ENCODE measurements at places on chromosomes 11 and 22.

- no peak for DNase-seq
Measured at GRCh38 chr11:126484266-126484665, 128.8 kb downstream of the ST3GAL4 start.

DNA sequence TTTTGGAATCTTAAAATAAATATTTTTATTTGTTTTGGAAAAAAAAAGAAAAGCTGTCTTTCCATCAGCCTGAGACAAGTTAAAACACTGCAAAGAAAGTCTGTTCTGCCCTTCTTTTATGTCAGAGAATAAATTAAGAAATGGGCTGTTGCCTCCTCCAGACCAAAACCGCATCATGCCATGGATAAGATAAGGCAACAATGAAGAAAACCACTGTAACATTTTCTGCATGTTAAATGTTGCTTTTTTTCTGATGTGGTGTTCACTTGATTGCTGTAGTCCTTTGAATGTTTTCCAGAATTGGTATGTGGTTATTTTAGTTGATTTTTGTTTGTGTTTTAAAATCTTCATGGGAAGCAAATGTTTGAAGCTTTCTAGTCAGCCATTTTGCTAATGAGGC is 319.2 kb upstream of the CNTN5 start:
- no peak for DNase-seq

DNA sequence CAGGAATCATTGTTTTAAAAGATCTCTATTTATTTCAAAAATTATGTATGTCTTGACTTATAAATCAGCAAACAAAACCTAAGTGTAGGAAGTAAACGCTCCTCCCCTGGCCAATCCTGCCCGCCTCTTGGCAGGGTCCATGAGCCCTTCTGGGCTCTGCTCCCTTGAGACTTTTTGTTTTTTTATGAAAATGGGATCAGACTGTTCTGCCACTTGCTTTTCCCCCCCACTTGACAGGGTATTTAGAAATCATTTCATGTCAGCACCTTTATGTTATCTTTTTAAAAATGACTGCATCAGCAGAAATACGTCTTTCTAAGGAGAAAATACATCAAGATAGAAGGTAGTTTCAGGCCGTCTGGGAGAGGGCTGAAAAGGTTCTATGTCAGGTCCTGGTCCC is 35.6 kb downstream of the FBLN1 start:
- DNase-seq: no peak

DNA sequence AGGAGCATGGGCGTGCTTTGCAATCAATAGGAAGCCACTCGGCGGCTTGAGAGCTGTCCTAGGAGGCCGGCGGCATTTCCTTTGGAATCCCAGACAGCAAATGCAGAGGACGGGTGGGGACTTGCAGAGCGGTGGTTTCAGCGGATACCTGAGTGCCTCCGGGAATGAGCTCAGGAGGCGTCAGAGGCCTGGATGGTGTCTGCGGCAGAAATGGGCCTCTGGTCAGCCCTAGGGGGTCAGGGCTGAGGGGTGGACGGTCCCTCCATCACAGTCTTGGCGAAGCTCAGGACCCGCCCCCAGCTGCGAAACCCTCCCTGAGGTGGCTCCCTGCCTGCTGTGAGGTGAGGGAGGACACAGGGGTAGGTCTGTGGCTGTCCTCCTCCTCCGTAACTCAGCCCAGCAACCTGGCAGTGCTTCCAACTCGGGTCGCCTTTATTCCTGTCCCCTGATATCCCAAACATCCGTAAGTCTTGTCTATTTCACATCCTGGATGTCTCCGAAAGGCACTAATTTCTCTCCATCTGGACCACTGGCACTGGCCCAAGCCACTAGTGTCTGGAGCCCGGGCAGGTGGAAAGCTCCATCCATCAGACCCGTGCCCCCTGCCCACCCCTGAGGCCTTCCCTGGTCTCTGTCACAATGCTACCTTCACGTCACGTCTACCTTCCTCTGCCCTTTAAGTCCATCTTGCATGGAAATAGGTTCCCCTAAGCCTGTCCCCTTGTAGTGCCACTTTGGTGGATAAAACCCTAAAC is 686.6 kb downstream of the BRD1 start:
- no peak for DNase-seq

DNA sequence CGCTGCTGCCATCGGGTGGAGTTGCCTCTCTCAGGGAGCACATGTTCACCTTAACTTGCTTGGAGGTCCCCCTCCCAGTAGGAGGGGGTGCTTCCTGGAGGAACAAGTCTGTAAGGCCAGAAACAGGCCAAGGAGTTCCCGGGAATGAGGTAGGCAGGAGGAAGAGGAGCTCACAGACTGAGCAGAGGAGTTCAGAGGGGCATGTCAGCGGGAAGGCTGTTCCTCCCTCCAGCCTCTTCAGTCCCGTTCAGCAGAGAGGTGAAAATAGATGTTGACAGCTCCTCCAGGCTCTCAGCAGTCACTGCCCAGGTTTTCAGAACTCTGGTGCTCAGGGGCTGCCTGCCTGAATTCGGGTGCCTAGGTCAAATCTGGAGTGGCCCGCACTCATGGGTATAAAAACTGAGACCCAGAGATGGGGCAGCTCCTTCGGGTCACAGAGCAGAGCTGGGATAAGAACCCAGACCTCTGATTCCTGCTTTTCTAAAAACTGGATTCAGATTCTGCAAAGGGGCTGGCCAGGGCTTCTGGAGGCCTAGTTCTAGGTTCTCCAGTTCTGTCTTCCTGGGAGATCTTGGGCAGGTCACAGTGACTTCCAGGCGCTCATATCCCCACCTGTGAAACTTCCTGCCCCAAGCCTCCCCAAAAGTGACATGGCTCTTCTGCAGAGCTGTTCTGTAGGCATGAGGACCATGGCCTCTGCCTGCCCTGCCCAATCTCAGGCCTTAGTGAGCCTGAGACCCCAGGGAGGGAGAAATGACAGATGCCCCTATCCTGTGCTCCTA is 18.3 kb downstream of the ATG16L2 start:
- no peak for DNase-seq

DNA sequence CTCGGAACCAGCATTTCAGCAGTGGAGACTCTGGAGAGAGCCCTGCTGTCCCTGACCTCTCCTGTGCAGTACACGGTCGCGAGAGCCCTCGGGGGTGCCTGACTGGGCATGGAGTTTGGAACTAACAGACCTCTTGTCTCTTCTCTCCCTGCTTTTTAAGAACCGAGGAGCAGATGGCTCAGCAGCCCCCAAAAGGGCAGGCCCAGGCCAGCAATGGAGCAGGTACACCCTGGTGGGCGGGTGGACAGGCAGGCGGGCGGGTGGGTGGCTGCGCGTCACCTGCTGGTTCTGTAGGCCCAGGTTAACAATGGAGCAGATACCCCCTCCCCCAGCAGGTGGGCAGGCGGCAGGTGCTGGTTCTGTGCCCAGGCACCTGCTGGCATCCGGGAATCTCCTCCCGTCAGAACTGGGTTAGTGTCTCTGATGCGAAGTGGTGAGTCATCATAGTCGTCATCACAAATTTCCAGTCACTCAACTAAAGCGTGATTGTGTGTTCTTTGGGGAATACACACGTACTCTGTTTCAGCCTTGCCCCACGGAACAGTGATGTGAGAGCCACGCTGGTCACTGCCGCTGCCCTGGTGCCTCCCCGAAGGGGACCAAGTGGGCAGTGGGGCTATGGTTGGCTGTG is 41.1 kb downstream of the GRAMD4 start:
- no peak for DNase-seq

GRCh38 chr11:944711-945470 is 19.2 kb downstream of the AP2A2 start:
- no peak for DNase-seq

- DNase-seq: no peak
Measured at GRCh38 chr11:26245046-26245445, 86.9 kb upstream of the ANO3 start.

GRCh38 chr22:45298934-45299505 is 10.7 kb upstream of the FAM118A start:
- no peak for DNase-seq

- DNase-seq: peak; percentile 10
Measured at GRCh38 chr11:128476729-128477128, 110.6 kb downstream of the ETS1 start.

DNA sequence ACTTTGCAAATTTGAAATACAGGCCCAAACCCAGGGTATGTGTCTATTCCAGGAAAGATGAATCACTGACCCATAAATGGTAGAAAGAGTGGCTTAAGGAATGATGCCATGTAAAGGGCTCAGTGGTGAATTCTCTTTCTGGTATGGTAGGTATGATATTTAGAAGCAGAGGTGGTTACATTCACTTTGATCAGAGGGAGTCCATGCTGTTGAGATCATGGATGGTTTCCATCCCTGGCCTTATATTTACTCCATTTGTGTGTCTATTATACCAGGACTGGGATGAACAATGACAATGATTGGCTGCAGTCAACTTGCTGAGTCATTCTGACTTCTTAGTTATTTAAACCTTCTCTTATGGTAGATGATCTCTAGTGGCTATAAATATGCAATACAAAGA is 419.8 kb upstream of the LRRC4C start:
- no peak for DNase-seq

- no peak for DNase-seq
Measured at GRCh38 chr11:113278481-113278880, 35.9 kb upstream of the TTC12 start.

- DNase-seq: no peak
Measured at GRCh38 chr11:116928102-116928777, 90.8 kb upstream of the APOA1 start.

- no peak for DNase-seq
Measured at GRCh38 chr11:2572491-2573239, 127.1 kb downstream of the KCNQ1OT1 start.

DNA sequence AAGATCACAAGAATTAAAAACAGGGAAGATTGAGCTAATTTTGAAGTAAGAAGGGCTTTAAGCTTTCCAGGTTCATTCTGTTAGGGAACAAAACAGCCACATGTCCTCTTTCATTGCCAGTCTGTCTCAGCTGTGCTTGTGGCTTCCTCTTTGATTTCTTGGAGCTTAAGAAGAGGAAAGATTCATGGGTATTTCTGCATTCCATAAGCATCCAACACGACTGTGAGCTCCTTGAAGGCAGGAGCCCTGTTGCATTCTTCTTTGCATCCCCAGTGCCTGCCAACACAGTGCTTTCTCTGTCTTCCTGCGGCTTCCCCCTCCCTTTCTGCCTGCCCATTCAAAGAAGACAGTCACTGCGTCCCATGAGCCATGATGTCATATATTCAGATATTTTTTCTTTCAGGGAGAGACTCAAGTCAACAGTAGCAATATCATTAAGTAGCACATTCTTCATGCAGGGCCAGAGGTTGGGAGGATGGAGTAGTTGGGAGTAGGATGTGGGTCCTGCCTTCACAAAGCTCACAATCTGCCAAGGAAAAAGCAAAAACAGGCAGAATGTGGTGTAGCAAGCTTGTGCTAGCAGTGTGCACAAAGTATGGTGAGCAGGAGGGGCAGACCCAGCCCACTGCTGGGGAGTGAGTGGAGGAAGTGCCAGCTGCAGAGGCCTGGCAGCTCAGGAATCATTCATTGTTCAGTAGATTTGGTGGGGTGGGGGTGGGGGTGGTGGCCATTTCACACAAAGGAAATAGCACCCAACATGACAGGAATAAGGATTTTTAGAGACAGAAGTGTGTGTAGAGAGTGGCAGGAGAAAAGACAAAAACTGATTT is 162.1 kb upstream of the RASSF10 start:
- no peak for DNase-seq

DNA sequence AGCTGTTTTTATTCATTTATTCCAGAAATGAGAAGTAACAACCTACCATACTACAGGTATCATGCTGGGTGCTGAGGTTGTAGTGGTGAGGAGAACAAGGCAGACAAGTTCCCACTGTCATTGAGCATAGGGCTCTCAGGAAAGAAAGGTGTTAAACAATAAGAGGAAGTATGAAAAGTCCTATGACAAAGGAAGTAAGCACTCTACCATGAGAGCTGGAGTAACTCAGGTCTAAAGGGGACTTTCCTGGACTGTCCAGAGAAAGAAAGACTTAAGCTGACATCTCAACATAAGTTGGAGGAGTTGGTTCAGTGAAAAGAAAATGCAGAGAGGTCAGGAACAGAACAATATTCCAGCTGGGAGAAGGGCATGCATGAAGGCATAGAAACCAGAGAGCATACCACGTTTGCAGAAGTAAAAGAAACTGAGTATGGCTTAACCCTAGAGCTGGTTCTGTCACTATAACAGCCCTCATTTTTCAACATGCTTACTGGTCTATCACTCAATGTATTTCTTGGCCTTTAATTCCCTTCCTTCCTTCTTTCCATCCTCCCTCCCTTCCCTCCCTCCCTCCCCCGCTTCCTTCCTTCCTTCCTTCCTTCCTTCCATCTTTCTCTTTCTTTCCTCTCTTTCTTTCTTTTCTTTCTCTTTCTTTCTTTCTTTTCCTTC is 137.8 kb upstream of the BDNF start:
- DNase-seq: no peak

GRCh38 chr11:79312617-79313529 is 128.0 kb downstream of the TENM4 start:
- DNase-seq: no peak

DNA sequence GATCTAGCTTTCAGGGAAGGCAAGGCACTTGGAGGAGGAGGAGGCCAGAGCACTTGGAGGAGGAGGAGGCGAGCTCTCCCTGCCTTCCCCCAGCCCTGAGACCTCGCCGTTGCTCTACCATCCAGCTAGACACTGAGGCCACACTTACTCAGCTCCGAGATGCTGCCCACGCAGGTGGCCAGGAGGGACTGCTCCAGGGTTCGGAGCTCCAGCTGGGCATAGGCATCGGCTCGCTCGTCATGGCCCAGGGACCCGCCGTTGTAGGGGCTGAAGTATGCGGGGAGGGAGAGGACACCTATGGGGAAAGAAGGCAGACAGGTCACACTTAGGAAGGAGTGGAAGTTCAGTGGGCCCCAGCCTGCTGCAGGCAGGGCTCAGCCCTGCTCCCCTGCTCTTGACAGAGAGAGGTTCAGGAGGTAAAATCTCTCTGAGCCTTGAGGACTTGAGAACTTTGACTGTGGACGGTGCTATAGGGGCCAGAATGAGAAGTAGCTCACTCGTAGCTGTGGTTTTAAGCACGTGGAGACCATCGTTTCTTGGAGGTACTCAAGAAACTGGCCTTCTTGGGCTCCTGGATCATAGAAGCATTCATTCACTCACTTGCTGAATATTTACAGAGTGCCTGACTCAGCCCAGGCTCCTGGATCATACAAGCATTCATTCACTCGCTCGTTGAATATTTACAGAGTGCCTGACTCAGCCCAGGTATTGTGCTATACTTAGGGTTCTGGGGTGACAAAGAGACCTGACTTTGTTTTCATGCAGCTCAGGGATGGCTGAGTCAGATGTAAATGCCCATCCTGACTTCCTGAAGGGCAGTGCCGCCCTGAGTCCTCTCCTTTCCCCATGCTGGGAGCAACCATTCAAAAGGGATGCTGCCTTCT is 99.2 kb downstream of the NAT10 start:
- no peak for DNase-seq

Measured in SK-N-DZ (cell line).